ENCODE measurements at places on chromosomes 5 and 9.
A peak's percentile ranks its signal among the peaks of the same experiment; 100 is the strongest.

- peak; percentile 40 for DNase-seq
Measured at GRCh38 chr5:141657937-141658545, 6.8 kb upstream of the FCHSD1 start.

- peak; percentile 55 for DNase-seq
Measured at GRCh38 chr9:1018121-1018520, 32.0 kb upstream of the DMRT2 start.

- DNase-seq = peak; percentile 98
Measured at GRCh38 chr9:114551750-114552685, 35.6 kb upstream of the ATP6V1G1 start.

DNA sequence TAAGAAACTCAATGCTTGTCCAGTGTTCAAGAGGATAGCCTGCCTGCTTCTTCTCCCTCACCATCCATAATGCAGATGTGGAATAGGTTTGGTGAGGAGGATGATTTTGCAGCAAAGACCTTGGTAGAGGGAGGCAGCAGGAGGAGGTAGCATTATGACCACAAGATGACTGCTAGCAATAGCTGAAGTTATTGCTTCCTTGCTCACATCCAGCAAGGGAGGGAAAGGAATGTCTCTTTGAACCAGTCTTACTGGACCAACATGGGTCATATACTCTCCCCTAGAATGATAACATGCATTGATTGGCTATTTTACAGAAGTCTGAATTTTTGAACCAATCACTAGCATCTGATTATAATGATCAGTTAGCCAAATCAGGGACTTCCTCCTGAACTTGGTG lies 607.6 kb downstream of the EBF1 start:
- no peak for DNase-seq

DNA sequence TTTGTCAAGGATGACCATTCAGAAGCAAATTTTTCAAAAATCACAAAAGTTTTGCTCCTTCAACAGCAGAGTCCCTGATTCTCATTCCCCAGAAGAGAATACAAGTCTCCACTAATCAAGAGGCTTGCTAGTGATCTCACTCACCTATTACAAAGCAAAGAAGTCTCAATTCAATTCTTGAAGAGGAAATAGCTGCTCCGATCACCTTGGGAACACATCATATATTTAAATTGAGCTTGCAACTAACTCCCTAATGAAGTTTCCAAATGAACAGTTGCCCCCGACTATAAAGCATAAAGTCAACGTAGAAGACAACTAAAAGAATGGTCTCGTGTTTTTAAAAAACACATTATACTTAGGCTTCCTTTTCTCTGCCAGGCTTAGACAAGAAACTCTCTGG lies 1.6 kb downstream of the LIFR start:
- DNase-seq = no peak

- peak; percentile 63 for DNase-seq
Measured at GRCh38 chr5:88979244-88979643, 96.3 kb upstream of the MEF2C start.

GRCh38 chr5:44935871-44936270 lies 127.1 kb downstream of the MRPS30 start:
- DNase-seq = no peak

- peak; percentile 68 for DNase-seq
Measured at GRCh38 chr9:77848897-77849296, 182.7 kb downstream of the GNAQ start.

- DNase-seq = no peak
Measured at GRCh38 chr5:143551820-143552251, 148.3 kb upstream of the NR3C1 start.

DNA sequence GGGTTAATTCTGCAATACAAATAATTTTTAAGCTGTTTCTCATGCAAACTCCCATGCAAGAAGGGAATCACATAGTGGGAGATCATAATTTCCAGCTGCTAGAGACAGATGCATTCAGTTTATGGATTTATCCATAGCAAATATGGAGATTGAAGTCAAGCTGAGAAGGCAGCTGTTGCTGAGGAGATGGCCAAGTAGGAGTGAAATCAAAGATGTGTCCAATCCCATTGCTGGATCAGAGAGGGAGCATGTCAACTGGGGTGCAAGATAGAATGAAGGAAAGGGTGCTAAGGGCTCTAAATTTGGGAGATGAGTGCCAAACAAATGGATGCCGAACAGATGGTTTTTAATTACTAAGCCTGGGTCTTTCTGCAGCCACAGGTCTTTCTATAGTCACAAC lies 504.5 kb downstream of the NFIB start:
- DNase-seq = no peak

GRCh38 chr5:31936683-31937082 lies 237.4 kb downstream of the GOLPH3 start:
- DNase-seq = no peak

- no peak for DNase-seq
Measured at GRCh38 chr5:126826619-126827215, 49.8 kb downstream of the LMNB1 start.

DNA sequence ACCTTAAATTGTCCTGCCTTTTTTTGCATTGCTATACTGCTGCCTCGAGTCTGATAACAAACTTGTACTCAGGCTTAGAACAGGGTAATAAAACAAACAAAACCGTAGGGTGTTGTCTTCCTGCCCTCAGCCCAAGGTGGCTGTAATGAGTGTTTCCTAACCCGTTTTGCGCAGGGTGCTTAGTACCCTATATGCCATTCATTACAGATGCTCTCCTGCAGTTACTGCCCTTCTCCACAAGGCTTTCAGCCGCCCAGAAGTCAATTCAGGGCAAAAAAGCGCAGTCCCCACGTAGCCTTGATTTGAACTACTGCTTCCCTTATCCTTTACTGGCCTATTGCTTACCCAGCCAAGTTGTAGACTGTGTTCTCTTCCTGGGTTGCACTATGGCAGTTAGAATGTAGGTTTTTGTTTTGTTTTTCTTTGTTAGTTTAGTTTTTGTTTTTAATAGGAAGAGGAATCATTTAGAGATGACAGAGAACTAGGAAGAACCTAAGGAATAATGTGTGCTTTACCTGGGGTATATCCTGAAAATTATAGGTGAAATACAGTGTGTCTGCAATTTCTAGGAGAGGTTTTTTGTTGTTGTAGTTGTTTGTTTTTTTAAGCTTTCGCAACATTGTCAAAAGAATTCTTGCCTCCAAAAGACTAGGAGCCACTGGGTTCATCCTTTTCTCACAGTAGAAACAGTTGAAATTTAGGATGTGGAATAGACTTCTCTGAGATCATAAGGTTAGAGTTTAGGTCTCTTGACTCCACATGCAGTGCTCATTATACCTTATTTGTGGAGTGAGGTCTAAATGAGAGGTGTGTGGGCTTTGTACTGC lies 1.3 kb downstream of the HMGXB3 start:
- peak; percentile 88 for DNase-seq

- peak; percentile 16 for DNase-seq
Measured at GRCh38 chr5:107388141-107388861, 282.4 kb downstream of the EFNA5 start.

- no peak for DNase-seq
Measured at GRCh38 chr5:168883281-168883741, 304.1 kb upstream of the PANK3 start.

GRCh38 chr5:9922719-9923118 lies 292.6 kb upstream of the TAS2R1 start:
- DNase-seq = no peak

DNA sequence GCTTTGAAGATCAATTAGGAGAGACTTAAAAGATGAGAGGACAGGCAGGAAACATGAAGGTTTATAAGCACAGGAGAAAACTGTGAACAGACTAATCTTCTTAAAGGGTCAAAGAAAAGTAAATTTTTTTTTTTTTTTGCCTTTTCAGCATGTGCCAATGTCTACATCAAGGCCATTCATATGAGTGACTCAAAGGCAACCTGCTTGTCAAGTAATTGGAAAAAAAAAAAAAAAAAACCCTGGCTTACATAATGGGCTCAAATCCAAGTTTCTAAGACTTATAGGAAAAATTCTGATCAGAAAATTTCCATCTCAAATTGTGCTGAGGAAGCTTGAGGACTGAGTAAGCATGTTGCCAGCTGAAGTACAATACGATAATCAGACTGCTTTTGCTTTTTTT lies 15.9 kb downstream of the PPP2R2B start:
- no peak for DNase-seq

DNA sequence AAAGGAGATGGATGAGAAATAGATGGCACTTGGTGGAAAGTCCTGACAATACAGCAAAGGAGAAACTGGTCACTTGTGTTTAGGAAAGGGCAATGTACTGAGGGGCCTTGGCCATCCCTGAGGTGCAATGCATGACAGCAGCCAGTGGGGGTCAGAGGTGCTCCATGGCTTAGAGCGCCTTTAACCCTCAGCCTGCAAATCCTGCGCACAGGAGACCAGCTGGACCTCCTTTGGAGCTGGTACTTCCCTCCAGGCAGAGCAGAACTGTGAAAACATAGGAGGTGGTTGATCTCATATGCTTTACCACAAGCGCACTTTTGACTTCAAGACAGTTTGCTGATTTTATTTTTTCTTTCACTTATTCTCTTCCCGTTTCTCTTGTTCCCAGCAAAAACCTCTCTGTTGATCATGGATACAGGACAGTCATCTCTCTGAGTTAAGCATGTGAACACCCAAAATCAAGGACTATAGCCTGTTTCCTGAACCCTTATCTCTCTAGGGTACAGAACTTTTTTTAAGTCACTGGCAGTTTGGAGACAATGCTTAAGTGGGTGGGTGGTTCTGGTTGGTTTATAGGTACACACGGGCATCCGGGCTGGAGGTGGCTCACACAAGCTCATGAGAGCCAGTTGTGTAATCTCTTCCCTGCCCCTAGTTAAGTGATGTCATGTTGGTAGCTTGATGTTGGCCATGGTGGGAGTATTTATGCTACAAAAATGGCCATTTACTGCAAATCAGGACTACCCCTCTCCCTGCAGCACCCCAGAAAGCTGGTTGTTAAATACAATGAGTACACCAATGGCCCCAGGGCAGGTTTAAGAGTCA lies 37.6 kb upstream of the ANKRD55 start:
- DNase-seq = peak; percentile 95

DNA sequence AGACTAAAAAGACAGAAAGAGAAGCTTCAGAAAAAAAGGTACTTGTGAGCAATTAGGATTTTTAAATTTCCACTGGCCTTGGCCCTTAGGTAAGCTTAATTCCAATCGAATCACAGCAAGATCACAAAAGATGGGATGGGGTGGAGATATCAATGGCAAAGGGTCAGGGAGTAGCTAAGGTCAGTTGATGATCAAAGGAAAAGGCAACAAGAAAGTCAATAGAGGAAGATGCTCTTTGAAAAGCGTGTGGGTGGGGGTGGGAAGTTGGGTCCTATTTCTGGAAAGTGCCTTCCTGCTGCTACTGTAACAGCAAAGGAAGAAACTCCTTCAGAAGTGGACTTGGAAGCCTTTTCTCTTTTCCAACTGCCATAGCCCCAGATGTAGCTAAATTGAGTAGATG lies 7.3 kb downstream of the C1QTNF3 start:
- DNase-seq = peak; percentile 45

DNA sequence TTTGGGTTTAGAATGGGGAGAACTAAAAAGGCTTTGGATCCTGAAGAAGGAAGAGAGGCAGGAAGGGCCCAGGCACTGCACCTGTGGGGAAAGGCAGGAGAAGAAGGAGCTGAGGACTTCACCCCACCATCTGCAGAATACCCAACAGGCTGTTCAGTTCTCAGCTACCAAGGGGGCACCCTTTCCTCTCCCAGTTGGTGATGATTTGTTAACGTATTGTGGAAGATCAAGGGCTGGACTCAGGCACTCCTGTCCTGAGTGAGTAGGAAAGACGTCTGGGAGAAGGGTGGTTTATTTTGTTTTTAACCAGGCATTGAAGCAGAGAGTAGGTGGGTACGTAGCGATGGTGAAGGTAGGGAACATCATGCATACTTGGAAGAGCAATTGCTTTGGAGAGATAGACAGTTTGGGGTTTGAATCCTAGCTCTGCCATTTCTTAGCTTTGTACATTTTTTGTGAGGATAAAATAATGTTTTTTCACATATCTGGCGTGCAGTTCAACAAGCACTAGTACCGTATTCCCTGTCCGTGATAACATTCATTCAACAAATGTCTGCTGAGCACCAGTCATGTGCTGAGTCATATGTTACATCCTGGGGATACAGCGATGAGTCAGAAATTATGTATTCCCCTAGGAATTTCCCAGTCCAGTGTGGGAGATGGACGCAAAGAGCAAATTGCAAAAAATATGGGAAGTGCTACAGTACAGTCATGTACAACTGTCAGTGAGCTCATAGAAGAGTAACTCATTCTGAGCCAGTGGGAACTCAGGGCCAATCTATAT lies 2.1 kb downstream of the MSANTD3 start:
- DNase-seq = peak; percentile 63

GRCh38 chr9:114538241-114538640 lies 33.0 kb upstream of the WHRN start:
- DNase-seq = no peak

DNA sequence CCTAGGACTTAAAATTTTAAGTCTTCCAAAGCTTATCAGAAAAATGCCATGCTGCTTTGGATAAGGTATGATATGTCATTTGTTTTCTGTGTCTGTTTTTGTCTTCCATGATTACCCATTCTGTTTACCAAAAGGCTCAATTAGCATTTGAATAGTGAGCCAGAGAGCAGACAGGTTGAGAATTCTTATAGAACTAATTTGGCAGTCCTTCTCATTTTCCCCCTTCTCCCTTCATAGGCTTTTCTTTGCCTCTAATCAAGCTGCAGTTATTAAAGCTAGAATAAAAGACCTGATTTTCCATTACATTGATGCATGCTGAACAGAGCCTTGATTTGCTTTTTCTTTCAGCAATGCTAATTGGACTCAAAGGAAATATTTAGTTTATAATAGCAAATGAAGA lies 993.0 kb downstream of the MAT2B start:
- no peak for DNase-seq

- DNase-seq = no peak
Measured at GRCh38 chr9:115615821-115616665, 498.1 kb upstream of the TNC start.

- DNase-seq = no peak
Measured at GRCh38 chr9:2837915-2838314, 6.0 kb downstream of the PUM3 start.

DNA sequence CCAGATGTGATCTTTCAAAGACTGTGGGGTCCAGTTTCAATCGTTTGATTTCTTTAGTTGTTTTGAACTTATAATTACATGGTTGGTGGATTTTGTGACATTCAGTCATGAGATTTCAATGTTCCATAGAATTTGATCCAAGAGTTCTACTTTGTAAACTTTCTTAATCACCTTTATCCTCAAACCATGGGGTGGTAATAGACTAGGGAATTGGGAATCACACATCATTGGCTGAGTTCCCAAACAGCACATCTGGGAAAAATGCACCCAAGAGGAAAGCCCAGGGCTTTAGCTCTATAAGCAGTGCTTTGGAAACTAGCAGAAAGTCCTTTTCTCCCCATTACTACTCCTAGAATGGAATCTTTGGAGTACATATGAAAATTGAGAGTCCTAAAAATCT lies 177.6 kb downstream of the NNT start:
- DNase-seq = no peak

DNA sequence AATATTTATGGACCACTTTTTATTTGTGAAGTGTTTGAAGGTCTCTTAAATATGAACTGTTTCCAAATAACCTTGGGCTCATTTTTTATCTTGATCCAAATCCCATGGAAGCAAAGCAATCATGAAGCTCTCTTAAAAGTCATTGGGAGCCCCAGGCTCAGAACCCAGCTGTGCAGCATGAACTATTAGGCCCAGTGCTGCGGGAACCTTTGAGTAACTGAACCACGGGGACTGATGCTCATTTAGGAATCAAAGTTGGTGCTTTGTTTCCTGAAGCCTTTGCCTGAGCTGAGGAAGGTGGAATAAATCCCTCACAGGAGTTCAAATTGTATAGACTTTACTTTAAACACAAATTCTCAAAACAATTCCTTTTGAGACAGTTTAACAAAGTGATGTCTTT lies 27.8 kb downstream of the MAT2B start:
- DNase-seq = no peak

- peak; percentile 53 for DNase-seq
Measured at GRCh38 chr5:68962757-68963484, 130.9 kb upstream of the SLC30A5 start.

GRCh38 chr5:37714756-37715155 lies 125.1 kb downstream of the GDNF start:
- DNase-seq = no peak

All from suppressor macrophage (primary cell).